Dermis blood vessel endothelial cell (primary cell): ENCODE measurements at places on chromosomes 6 and 20.

DNA sequence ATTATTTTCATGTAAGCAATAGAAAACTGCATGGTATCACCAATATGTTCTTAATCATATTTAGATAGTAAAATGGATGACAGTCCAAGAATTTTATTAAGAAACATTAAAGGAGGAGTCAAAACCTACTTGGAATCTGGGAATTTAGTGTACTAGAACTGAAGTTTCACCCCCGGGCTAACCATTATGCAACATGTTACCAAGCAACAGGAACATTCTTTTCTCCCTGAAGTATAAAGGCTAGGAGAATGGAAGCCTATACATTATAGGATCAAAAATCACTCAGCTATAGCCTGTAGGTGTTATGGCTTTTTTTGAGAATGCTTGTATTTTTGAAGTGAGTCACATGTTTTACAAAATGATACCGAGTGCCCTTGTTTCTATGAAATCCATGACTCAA lies 538.3 kb downstream of the GRIK2 start:
- DNase-seq = no peak

DNA sequence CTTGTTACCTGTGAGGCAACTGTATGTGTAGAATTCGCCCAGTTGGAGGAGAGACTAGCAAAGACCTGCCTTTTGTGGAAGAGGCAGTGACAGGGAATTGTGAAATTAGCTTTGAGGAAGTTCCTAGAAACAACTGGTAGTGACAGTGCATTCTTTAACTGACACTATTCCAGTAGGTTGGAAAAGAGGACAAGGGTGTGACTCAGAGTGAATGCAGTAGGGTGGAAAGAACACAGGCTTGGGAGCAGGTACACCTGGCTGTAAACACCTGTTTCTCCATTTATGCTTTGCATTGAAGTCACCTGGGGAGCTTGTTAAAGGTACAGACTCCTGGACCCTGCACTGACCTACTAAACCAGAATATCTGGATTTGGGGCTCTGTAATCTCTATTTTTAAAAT lies 295.7 kb downstream of the PHACTR1 start:
- no peak for DNase-seq

- no peak for DNase-seq
Observed at GRCh38 chr6:21831521-21832291, 238.2 kb downstream of the SOX4 start.

GRCh38 chr20:38345643-38346042 lies 639 bp upstream of the LBP start:
- no peak for DNase-seq

DNA sequence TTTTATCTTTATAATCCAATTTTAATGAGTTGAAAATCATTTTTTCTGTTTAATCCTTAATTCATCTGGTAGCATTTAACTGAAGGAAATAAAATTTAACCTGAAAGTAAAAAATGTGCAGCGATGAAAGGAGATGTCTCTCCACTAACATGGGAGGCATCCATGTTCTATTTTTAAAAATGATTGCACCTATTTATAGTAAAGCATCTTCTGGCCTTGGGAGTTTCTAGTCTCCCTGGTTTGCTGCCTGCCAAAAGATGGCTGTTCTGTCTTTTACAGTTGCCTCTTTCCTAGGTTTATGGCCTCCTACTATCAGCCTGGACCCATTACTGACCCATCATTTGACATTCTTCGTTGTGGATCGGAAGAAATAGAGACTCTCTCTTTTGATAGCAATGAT lies 143.0 kb downstream of the B3GAT2 start:
- DNase-seq = no peak

DNA sequence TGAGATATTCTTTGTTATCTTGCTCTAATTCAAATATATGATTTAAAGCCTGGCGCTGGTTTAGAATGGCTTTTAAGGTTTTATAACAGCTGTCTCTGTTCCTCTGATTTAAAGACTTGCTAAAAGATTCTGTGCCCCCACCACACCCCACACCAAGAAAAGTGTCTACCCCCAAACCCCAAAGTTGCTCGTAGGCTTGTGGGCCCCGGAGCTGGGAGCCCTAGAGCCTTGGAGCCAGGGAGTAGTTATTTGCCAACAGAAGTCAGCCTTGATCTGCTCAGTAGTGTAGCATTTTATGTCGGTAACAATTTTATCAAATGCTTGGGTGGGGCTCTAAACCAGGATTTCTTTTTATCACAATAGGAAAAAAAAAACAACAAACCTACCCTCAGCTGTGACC lies 105.2 kb upstream of the TRAF3IP2 start:
- DNase-seq = no peak

GRCh38 chr6:23091795-23092194 lies 522.4 kb downstream of the HDGFL1 start:
- no peak for DNase-seq

DNA sequence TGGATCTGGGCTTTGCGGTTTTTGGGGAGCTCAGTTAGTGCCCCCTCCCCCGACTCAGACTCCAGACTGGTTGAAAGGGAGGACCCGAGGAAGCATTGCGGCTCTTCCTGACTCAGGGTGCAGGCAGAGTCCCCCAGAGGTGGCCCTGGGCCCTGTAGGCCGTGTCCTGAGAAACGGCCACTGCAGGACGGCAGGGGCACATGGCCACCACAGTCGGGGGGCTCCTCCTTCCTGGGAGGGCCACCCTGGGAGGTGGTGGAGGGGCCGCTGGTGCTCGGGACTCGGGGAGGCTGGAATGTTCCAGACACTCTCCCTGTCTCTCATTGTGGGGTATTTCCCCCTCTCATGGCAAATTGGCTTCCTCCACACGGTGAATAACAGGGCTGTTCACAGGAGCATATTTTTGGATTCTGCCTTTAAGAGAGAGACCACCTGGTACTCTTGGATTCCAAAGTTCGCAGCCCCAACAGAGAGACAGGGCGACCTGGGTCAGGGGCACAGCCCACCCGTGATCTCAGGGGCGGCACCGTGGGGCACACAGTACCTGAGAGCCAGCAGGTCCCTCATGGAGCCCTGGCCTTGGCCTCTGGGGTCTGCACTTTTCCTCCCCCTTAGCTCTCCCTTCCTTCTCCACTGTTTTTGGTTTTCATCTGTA lies 35.7 kb downstream of the FRMD1 start:
- DNase-seq = no peak

DNA sequence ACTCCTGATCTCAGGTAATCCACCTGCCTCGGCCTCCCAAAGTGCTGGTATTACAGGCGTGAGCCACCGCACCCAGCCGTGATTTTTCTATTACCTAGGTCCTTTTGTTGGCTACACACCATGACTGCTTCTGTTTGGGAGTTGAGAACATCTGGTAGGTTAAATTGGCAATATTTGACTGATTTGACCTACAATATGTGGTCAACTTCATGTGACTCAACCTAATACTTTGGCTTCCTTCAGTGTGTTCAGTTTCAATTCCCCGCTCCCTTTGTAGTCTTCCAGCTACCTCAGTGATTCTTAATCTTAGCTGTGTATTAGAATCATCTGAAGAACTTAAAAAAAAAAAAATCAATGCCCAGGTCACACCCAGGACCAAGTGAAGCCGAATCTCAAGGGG lies 47.4 kb downstream of the MYB start:
- DNase-seq = no peak

- DNase-seq = no peak
Observed at GRCh38 chr6:128135325-128135724, 234.5 kb upstream of the THEMIS start.

- DNase-seq = no peak
Observed at GRCh38 chr6:74585753-74586152, 620.1 kb downstream of the COL12A1 start.

DNA sequence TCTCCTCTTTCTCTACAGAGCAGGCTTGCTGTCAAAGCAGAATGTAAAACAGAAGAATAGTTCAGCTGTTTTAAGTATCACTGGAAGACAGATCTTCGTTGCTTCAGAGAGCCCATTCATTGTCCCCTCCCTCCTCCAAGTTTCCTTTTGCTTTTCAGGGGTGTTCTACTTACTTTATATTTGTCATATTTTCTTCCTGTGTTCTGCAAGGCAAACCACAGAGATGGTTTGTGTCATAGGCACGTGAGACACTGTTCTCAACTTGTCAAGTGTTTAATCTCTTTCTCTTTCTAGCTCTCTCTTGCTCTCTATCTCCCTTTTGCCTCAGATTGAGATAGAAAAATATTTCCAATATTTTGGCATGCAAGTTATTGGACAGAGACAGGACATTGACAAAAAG lies 228.9 kb upstream of the DEFB112 start:
- no peak for DNase-seq

GRCh38 chr20:24786646-24787045 lies 162.4 kb upstream of the CST7 start:
- no peak for DNase-seq

DNA sequence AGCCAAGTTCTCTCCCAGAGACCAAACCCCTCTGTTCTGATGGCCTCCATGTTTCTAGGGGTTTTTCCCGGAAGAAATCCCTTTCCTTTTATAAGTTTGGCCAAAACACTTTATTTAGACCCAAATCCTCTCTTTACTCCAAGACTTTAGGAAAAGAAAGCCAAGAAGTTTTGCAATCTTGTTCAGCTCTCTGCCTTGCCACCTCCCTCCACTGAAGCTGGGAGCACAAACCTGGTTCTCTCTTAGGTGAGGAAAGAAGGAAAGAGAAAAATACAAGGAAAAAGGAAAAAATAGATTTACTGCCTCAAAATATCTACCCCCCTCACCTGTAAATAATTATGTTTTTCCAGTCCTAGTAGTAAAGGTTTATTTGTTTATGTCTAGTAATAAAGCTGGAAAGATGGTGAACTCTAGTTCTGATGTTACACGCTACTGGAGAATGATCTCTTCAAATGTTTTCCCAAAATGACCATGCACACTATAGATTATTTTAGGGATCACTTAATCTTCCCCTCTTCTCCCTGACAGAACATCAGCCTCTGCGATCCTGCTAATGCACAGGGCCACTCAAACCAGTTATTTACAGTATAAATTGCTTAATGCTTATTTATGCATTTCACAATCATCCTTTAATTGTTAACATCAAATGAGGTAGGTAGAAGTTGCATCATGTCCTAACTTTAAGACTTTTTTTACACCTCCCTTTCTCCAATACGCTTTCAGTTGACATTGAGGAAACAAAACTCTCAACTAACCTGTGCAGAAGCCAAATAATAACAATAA lies 10.9 kb upstream of the ARG1 start:
- DNase-seq = no peak

DNA sequence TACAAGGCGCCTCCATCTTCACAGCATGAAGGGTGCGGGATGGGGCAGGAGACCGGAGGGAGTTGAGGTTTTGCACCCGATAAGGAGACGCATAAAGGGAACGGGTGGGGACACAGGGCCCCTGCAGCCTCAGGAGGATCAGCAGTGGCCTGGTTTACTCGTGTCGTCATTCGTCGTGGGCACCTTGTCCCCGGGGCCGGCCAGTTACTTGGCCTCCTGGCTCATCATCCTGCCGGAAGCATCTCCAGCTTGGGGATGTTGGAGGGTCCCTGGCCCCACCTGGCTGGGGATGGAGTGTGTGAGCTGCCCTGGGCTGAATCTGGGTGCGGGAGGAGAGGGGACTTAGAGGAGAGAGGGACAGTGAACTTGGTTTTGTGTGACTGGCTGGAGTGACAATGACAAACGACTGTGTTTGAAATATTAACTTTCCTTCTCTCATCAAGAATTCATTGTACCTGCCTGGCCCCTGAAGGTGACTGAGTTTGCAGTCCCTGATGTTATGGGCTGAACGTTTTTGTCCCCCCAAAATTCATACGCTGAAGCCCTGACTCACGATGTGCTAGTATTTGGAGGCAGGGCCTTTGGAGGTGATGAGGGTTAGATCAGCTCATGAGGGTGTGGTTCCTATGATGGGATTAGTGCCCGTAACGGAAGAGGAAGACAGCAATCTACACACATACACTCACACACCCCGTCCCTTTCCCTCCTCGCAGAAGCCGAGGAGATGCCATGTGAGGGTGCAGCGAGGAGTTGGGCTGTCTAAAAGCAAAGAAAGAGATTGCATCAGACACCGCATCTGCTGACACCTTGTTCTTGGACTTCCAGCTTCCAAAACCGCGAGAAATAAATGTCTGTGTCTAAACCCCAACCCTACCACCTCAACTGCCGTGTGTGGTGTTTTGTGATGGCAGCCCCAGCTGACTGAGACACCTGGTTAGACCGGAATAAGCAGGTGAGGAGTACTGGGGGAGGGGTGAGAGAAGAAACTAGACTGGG lies 65.0 kb upstream of the MAP3K4 start:
- no peak for DNase-seq

DNA sequence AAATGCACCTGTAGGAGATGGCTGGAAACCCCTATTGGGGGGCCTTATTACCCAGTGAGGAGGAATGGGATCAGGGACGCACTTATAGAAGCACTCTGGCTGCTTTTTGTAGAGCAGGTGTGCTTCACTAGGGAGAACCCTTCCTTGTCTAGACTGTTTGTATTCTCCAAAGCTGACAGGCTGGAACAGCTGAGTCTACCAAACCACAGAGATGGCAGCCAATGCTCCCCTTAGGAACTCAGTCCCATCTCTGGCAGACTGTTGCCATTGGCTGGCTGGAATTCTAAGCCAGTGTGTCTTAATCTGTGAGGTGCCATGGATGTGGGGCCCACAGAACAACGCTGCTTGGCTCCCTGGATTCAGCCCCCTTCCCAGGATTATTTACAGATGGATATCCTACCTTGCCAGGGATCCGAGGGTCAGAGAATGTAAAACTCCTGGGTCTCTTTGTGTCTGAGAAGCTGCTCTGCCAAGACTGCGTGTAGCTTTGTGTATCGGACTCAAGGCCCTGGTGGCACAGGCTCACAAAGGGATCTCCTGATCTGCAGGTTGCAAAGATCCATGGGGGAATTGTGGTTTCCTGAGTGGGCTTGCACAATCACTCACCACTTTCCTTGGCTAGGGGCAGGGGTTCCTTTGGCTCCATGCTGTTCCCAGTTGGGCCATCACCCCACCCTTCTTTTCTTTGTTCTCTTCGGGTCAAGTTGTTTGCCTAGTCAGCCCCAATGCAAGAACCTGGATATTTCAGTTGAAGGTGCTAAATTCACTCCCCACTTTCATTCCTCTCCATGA lies 26.1 kb downstream of the C6orf52 start:
- no peak for DNase-seq

DNA sequence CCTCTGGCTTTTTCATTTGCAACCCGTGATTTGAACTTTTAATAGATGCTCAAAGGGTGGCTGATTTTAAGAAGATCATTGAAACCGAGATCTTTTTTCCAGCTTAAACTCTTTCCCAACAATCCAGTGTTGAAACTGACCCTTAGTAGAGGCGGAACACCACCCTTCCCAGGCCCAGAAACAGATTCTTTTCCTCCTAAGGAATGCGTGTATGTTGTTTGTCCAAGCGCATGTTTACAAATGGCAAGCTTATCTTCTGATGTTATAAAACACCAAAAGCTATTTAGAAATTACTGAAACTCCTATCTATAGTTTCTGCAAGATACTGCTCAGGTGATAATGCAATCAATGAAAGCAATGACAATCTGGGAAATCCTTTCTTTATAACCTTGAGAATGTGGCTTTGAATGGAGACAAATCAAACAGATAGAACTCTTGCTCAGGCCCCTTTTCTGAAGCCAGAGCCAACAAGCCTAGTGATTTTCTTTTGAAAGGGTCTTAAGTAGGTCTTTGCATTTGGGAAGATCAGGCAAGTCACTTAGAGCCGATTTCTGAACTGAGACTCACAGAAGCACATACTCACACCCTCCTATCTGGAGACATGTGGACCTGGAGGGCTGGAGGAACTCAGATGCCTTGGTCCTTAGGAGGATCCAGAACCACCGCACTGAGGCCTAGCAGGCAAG lies 9.1 kb downstream of the BANF2 start:
- DNase-seq = no peak

- DNase-seq = no peak
Observed at GRCh38 chr6:16671302-16672289, 89.7 kb downstream of the ATXN1 start.
